ENCODE measurements at places on chromosomes 13 and 19.
A peak's percentile ranks its signal among the peaks of the same experiment; 100 is the strongest.

DNA sequence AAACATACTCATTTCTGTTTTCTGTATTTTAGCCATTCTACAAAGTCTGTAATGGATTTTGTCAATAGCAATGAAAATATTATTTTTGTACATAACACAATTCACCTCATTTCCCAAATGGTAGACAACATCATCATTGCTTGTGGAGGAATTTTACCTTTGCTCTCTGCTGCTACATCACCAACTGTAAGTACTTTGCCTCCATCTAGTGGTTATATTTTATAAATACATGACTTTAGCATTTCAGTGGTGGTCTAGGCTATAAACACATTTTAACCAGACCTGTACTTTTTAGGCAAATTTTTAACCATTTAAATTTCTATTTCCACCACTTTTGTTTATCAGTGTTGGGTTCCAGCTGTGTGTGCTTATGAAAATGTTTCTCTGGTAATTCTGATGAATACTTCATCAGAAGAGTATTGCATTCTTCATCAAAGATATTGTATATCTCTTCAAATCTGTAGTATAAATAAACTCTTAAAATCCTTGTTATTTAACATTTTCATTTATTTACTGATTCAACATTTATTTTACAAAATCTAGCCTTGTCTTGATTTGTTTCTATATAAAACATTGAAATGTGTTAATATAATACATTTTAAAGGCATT lies 222.4 kb downstream of the NBEA start:
- DNase-seq = no peak

GRCh38 chr13:98950705-98951104 lies 27.2 kb downstream of the DOCK9 start:
- DNase-seq = no peak

- no peak for DNase-seq
These were observed 1051.5 kb downstream of the DIAPH3 start for GRCh38 chr13:59112221-59112718.

GRCh38 chr19:14401468-14402195 lies 17.5 kb downstream of the DDX39A start:
- no peak for DNase-seq

DNA sequence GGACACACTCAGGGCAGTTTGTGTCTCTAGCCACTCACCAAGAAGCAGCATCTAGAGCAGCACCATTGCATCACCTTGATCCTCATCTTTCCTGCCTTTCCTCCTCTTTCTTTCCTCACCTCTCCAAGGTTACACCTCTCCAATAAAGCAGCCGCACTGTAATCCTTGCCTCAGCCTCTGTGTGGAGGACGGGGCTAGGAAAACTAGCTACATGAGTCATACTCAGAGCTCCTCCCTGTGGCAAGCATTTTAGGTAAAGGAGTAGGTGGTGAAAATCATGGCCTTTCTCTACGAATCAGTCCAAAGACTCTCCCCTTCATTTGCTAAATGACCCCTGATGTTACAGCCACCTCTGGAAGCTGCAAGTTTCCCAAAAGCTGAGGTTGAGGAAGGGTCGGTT lies 108.9 kb downstream of the DNAJC15 start:
- DNase-seq = no peak

- DNase-seq = no peak
These were observed 20.4 kb downstream of the CYP2F1 start for GRCh38 chr19:41134616-41135015.

DNA sequence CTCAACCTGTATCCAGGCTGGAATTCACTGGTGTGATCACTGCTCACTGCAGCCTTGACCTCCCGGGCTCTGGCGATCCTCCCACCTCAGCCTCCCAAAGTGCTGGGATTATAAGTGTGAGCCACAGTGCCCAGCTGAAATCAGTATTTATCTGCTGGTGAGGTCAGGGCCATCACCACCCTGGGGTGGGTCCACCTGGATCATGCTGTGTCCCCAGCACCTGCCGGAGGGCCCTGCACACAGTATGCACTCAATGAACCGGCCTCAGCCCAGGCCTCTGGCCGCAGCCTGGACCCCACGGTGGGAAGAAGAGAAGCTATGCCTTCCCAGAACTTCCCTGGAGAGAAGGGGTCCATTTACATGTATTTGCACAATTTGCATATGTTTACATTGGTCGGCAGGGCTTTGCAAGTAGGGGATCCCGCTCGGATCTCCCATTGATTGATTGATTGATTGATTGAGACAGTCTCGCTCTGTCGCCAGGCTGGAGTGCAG lies 2.6 kb upstream of the SLC5A5 start:
- DNase-seq = no peak

DNA sequence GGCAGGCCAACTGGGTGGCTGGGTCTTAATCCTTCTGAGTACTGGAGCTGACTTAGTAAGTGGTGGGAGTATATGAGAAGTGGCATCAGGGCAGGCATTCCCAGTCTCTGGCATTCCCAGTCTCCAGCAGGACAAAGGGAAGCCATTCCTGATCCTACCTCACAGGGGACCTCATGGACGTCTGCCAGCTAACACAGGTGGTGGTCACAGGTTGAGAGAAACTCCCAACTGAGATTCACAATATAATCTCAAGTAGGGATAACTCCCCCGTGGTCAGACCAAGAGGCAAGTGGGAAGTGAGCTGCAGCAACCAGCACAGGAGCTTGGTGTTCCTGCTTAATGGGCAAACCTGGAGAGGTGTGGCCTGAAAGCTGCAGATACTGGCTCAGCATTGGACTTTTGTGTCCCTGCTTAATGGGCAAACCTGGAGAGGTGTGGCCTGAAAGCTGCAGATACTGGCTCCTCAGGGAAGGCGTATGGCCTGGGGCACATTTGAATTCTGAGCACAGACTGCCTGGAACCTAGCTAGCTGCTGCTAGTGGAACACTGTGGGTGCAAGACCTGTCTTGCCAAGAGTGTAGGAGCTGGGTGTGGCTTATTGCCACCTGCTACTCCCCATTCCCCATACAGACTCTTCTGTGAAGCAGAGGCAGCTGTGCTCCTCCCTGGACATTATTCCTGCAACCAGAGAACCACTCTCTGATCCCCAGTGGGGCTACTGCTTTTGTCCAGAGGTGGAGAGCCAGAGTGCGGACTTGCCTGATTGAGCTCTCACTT lies 25.9 kb upstream of the OR10H2 start:
- DNase-seq = no peak

GRCh38 chr19:7986321-7987113 lies 18.9 kb downstream of the ELAVL1 start:
- no peak for DNase-seq

- no peak for DNase-seq
These were observed 3.0 kb downstream of the KCTD12 start for GRCh38 chr13:76883236-76883635.

- DNase-seq = no peak
These were observed 27.8 kb downstream of the CNFN start for GRCh38 chr19:42362342-42362741.

DNA sequence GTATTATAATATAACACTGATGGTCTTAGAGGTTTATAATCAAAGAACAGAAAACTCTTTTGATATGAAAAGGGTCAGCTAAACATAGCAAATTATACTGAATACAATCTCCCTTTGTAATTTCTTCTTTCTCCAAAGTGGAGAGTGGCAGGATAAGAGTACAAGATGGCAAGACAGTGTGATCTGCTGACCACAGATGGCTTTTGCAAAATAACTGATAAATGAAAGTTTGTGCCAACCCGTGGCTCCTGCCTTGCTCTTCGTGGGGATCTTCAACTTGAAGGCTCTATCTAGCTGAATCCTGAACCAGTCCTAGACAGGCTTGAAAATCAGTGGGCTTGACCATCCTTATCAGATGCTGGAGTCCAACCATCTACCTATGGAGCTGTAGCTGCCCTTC lies 185.7 kb downstream of the VWA8 start:
- no peak for DNase-seq

- no peak for DNase-seq
These were observed 27.4 kb downstream of the EFNA2 start for GRCh38 chr19:1312767-1313694.

GRCh38 chr13:50995854-50996253 lies 86.3 kb downstream of the RNASEH2B start:
- DNase-seq = no peak

- no peak for DNase-seq
These were observed 48.3 kb upstream of the KLF12 start for GRCh38 chr13:74182491-74182890.

DNA sequence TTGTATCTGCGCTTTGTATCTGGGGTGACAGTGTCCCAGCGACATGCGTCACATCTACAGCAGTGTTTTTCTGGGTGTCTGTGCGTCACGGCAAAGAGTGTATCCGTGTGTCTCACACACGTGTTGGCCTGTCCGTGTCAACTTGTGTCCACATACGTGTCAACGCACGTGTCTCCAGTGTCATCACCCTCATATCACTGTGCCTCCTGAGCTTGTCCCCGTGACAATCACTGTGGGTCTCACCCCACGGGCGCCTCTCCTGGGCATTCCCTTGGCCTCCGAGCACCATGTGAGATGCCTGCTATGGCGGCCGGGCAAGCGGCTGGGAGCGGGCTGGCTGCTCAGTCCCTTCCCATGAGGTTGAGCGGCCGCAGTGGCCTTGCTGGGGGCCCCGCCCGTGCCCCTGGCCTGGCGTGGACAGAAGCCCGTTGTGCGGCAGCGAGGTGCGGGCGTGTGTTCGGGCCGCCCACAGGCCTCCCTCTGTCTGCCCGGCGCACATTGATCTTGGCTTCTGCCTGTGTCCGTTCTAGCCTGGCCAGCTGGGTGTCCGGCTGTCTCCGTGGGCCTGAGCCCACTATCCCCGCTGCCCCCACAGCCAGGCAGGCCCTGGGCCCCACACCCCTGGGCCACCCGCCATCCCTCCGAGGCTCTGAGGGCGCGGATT lies 6.4 kb downstream of the NFIX start:
- DNase-seq = no peak

- DNase-seq = peak; percentile 18
These were observed 59.0 kb downstream of the WDFY2 start for GRCh38 chr13:51643105-51643881.

- no peak for DNase-seq
These were observed 119.7 kb downstream of the ABCC4 start for GRCh38 chr13:95181586-95181985.

DNA sequence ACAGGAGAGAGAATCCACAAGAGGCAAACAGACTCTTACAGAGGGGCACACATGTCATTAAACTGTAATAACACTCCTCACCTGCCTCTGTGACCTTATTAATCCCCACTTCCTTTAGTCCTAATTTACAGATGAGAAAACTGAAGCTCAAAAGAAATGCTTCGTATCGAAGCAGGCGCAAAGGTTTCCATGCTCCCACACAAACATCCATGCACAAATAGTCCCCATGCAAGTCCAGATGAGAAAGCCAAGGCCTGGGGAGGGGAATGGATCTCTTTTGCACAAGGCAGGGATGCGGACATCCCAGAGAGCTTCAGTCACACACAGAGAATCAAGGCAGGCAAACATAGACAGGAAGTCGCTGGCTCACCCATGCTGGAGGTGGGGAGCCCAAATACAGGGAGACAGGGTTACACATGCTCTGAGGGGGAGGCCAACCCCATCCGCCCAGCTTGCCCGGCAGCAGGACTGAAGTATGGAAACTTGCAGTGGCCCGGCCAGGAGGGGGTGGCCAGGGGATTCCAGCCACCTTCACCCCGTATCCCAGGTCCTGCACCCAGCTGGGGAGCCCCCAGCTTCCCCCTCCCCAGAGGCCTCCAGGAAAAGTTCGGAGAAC lies 468 bp downstream of the S1PR5 start:
- no peak for DNase-seq

DNA sequence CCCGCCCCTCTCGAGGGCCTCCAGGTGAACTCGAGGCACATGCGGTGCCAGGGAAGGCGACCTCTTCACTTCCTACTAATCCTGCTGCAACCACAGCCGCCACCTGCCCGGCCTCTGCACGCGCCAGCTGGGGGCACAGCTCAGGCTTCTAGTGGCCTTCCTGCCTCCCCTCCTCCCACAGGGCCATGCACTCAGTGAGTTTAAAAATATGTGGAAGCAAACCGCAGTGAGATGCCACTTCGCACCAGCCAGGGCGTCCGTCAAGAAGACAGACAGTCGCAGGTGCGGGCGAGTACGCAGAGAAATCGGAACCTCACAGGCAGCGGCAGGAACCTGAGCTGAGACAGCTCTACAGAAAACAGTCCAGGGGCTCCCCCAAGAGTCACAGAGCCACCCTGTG lies 10.4 kb downstream of the LMNB2 start:
- no peak for DNase-seq

DNA sequence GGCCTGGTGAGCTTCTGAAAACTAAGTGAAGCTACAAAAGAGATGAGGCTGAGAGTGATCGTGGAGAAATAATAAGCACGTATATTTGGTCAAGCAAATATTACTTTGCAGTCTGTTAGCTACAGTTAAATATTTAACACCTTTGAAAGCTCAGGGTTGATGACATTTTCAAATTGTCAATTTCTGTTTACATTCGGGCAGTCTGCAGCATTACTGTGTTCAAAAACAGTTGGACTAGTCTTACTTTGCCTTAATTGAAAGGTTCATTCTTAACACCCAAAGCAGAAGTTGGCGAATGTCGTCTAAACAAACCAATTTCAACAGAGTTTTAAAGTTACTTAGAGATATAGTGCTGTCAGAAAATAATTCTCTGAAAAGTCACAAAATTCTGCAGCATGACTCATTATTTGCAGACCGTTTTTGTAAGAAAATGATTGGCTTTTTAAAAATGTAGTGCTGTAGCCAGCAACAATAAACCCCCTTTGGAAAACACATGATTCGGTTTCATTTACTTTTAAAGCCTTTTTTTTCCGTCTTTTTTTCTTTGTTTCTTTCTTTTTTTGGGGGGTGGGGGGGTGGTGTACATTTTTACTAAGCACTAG lies 549.0 kb downstream of the GPC6 start:
- no peak for DNase-seq

GRCh38 chr19:4713384-4713951 lies 10.2 kb downstream of the DPP9 start:
- DNase-seq = no peak

- no peak for DNase-seq
These were observed 1254.2 kb upstream of the SLC10A2 start for GRCh38 chr13:104320446-104320845.

DNA sequence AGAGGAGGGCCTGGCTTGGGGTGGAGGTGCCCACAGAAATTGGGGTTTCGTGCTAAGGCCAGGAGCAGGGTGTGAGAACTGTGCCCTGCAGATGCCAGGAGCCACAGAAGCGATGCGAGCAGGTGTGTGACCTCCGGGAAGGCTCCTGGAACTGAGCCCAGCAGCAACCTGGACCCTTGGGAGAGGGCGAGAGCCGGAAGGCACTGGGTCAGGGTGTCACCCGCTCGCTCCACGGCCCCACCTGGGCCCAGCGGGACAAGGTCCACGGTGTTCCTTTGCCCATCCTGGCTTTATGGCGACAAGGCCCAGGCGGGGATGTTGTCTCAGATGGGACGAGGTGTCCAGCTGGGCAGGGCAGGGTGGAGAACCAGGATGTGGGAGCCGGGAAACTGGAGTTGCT lies 4.2 kb downstream of the MISP start:
- DNase-seq = no peak

GRCh38 chr19:28868836-28869235 lies 344.1 kb downstream of the UQCRFS1 start:
- DNase-seq = no peak

GRCh38 chr13:22017226-22017625 lies 346.4 kb downstream of the FGF9 start:
- no peak for DNase-seq

GRCh38 chr13:30499338-30499737 lies 33.6 kb upstream of the HMGB1 start:
- no peak for DNase-seq
